ENCODE measurements at places on chromosomes 4 and X. TPM values are rescaled to one million over a fixed set of nuclear protein-coding genes. Genes with fewer than 3 reads are reported as not detected.

Gene RLIM
- 67.4 TPM for total RNA-seq

Gene RBM41
- total RNA-seq: 7.6 TPM

Gene DSPP
- total RNA-seq: not detected

Gene GBA3
- 0.43 TPM for total RNA-seq

Gene SLAIN2
- total RNA-seq: 36.6 TPM
